ENCODE measurements at places on chromosomes 5 and 9. TPM values are rescaled to one million over a fixed set of nuclear protein-coding genes. Genes with fewer than 3 reads are reported as not detected.

GOLM1 gene
- total RNA-seq: 4.7 TPM

TBC1D2 gene
- 2.8 TPM for total RNA-seq

RNF20 gene
- total RNA-seq: 53.7 TPM

FOXD4L3 gene
- total RNA-seq: not detected

EHMT1 gene
- total RNA-seq: 37.0 TPM

HTR4 gene
- total RNA-seq: not detected

TLN1 gene
- 243 TPM for total RNA-seq

TPPP gene
- 34.8 TPM for total RNA-seq

ANXA2R gene
- 1.2 TPM for total RNA-seq

MGAT4B gene
- total RNA-seq: 110 TPM

TMEFF1 gene
- not detected for total RNA-seq

PAIP1 gene
- 124 TPM for total RNA-seq

GABRP gene
- total RNA-seq: not detected

SHB gene
- total RNA-seq: 15.9 TPM

TAF1L gene
- total RNA-seq: not detected

CTNNA1 gene
- 296 TPM for total RNA-seq

DNA sequence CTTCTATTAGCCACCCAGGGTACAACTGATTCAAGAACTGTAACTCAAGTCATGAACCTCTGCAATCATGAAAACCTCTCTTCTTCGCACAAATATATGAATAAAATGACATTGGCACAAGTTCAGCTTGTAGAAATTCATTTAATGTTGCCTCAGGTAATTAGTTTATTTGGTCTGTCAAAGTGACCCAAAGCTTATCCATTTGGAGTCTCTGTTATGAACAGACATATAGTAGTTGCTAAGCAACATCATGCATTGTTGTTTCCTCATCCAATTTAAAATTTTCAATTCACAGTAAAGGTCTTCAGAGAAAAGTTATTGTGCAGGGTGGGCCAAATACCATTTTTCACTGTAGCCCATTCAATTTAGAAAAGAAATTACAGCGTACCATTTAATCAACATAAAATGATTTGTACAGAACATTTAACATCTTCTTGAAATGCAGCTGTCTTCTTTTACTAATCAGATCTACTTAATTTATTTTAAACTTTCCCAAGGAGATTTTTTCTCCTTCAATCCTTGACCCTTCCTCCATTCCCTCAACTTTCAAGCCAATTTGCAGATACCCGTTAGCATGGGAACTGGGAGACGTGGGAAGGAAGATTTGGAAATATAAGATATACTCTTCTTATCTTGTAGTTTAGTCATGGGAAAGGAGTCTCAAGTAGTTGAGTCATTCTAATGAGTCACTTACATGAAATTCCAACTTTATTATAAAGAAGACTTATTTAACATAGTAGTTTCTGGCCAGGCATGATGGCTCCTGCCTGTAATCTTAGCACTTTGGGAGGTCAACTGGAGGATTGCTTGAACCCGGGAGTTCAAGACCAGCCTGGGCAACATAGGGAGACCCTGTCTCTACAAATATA is 231.3 kb downstream of the ATPSCKMT start:
- no peak for DNase-seq

- no peak for DNase-seq
Observed at GRCh38 chr9:129544761-129545160, 76.1 kb downstream of the C9orf50 start.

- peak; percentile 1 for DNase-seq
Observed at GRCh38 chr9:137989156-137989555, 111.6 kb downstream of the CACNA1B start.

- no peak for DNase-seq
Observed at GRCh38 chr5:27015758-27016157, 22.6 kb downstream of the CDH9 start.

DNA sequence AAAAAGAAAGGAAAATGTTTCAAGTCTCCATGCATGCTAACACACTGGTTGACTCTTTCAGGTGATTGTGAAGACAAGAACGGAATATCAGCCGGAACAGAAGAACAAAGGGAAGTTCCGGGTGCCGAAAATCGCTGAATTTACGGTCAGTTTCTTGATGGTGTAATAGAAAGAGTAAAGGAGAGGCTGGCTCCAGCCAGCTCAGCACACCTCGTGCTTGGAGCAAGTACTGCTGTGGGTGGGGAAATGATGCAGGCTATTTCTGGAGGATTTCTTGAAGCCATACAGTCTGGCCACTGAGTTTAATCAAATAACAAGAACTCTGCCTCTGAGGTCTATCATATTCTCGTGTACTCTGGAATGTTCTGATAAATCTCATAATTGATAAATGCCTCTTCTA is 18.7 kb downstream of the NSG2 start:
- DNase-seq: no peak

DNA sequence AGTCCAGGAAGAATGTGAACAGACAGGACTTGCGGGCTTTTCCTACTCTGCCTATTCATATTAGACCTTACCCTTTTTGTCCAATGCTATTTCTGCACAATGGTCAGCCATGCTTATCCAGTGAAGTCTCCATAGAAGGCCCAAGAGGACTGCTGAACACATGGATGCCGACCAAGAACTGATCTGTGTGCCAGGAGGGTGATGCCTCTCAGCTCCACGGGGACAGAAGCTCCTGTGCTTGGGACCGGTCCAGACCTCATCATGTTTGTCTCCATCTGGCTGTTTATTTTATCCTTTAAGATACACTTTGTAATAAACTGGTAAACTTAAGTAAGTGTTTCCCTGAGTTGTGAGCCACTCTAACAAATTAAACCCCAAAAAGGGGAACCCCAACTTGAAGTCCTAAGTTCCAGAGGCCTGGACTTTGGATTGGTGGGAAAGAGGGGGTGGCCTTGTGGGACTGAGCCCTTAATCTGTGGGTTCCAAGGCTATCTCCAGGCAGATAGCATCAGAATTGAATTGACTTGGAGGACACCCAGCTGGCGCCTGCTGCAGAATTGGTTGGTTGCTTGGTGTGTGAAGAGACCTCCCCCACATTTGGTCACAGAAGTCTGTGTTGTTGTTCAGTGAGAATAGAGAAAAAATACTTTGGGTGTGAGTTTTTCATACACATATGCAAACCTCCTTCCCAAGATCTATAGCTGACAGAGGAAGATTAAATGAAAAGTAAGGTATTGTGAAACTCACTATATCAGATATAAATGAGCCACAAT is 57.9 kb upstream of the ANKH start:
- no peak for DNase-seq

GRCh38 chr5:3526551-3527185 is 69.0 kb upstream of the IRX1 start:
- DNase-seq: no peak

- DNase-seq: no peak
Observed at GRCh38 chr9:79768194-79768593, 196.4 kb downstream of the TLE4 start.

DNA sequence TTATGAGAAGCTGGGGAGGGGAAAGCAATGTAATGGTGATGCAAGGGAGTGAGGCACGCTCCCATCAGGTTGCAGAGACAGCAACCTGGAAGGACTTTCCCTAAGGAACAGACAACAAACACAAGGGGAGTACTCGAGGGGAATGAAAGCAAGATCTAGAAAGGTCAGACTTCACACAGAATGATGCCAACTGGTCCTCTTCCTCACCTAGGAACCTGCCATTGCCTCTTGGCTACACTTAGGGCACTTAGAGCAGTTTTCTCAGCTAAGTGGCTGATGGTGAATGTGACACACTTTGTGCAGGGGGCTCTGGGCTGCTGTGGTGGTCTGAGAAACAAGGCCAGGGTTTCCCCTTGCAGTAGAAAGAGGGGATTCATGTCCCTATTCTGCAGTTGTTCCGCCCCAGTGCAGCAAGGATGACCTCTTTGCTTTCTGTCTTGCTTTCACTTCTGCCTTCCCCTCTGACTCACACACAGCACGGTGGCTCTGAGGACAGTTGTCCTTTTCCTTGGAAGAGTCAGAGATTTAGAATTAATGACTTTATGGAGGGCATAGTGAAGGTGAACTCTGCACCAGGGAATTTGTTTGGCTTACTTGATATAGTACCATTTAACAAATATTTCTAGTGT is 394.0 kb upstream of the KLF4 start:
- no peak for DNase-seq

DNA sequence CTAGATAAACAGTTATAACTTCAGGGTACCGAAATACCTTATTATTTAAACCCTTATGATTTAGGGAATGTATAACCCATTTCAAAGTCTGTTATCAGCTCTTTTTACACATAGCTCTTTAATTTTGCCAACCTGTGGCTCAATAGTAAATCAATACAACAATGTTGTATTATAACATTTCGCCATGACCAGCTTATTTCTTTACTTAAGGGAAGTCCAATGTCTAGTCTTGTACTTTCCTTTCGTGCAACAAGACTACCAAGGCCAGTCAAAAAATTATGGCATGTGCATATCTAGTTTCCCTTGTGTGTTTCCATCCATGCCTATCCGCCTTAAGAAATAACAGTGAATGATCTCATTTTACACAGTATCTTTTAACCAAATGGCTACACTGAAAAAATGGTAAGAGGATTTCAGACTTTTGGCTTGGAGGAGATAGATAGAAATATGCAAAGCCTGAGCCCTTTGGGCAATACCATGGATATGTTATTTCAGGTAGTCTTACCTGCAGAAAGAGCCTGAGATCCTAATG is 239.5 kb upstream of the RPS23 start:
- DNase-seq: no peak

DNA sequence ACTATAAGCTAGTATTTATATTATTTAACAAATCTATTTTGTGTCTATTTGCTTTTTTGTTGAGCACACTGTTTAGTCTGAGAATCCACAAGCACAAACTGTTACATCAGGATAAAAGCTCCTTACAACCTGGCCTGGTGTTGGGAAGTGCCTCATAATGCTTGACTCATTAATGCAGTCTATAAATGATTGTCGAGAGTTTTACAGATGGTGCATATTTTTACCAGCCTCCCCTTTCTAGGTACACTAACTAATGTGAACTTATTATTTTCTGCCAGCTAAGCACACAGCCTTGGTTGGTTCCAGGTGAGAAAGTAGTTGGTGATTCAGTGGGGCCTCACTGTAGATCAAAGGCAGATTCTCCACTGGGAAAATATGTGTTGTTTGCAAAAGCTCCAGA is 151.0 kb upstream of the ADAMTS16 start:
- DNase-seq: no peak

GRCh38 chr5:168672888-168673287 is 93.7 kb upstream of the PANK3 start:
- DNase-seq: no peak

DNA sequence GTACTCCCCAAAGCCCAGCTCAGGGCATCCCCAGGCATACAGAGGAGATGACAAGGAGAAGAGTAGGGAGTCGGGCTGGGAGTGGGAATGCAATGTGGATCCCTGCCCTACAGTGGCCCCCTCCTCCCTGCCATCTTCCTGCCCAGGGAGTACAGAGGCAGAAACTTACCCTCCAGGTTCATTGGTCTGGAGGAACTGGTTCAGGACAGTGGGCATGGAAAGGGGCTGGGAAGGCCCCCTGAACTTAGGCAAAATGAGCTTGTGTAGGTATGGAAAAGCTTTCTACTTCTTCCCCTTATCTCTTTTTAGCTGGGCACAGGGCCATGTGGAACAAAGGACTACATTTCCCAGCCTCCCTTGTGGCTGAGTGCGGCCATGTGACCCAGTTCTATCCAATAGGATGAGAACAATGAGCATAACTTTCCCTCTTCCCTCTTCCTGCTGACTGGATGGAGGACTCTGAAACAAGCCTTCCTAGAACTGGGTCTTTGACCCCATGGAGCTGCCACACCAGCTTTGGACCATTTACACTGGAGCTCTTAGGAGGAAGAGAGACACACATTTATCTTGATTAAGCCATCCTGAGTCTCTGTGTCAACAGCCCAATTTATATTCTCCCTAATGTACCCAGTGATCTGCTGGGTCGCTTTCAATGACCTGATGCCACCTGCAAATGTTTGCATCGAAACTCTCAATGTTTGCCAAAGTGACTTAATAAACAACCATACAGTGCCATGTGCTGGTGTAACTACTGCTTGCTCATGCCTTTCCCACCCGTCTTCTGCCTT is 25.0 kb upstream of the HMCN2 start:
- no peak for DNase-seq

GRCh38 chr5:167304834-167305469 is 986.5 kb upstream of the WWC1 start:
- no peak for DNase-seq

GRCh38 chr9:129582855-129583254 is 38.0 kb downstream of the C9orf50 start:
- DNase-seq: no peak

DNA sequence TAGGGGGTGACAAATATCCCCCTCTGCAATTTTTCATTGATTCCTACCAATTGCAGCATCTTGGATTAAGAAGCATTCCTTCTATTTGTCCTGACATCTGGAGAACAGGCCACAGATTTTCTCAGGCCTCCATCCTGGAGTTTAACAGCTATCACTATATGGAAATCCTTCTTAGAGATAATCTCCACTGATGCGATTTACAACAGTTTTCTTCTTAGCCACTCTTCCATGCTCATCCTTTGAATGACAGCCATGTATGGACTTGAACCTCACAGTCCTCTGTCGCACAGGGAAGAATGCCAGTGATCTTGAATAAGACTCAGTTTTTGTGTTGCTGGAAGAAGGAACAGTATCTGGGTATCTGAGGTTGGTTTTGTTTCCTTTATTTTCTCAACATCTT is 73.2 kb downstream of the PGM5 start:
- DNase-seq: no peak

GRCh38 chr9:136764301-136764891 is at the start of gene LCN15:
TSS of gene LCN15 (minus strand) at chr9:136764518. CDS start at chr9:136764488, 30 bp downstream.
- DNase-seq: no peak

DNA sequence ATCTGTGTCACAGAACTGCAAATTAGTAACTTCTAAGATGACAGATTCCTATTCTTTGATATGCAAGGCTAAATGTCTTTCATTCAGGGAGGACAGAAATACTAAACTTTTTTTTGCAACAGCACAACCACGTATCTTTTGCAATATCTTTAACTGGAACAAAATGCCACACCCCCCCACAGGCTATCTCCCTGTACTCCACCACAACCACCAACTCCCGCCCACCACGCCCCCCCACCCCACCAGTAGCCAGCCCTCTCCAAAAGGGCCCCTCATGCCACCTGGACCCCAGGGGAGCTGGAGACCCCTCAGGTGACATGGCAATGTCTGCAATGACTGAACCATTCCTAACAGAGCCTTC is 131.8 kb downstream of the ROR2 start:
- no peak for DNase-seq

GRCh38 chr5:74761241-74761640 is 5.7 kb downstream of the GFM2 start:
- DNase-seq: no peak

- DNase-seq: no peak
Observed at GRCh38 chr9:97735070-97735600, 38.0 kb upstream of the XPA start.
